Naive B cell (primary cell): ENCODE measurements at places on chromosomes 6 and 20.

DNA sequence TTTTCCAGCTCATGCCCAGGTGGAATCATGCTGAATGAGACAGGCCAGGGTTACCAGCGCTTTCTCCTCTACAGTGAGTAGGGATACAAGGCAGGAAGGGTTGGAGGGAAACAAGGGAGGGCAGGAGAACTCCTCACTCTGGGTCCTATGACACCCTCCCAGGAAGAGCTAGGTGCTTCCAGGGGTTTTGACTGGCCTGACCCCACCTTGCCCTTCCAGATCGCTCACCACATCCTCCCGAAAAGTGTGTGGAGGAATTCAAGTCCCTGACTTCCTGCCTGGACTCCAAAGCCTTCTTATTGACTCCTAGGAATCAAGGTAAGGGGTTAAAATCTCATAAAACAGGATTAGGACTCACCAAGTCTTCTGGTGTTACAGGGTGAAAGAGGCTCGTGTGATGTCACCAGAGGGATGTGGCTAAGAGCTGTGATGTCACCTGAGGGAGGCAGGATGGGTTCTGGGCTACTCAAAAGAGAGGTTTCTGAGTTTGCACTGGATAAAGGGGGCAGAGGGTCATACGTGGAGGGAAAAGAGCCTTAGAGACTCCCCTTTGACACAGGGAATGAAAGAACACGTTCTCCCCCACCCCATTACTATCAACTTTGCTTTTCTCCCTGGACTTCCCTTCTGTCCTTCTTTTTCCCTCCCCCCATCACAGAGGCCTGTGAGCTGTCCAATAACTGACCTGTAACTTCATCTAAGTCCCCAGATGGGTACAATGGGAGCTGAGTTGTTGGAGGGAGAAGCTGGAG lies 1.9 kb downstream of the APOM start:
- no peak for DNase-seq

GRCh38 chr20:36217226-36217625 lies 19.1 kb upstream of the AAR2 start:
- no peak for DNase-seq

- no peak for DNase-seq
These were observed 186.1 kb downstream of the JARID2 start for GRCh38 chr6:15431762-15432483.

- no peak for DNase-seq
These were observed 166.0 kb upstream of the PROKR2 start for GRCh38 chr20:5482791-5483190.

- DNase-seq: no peak
These were observed 21.1 kb downstream of the TRIM26 start for GRCh38 chr6:30192076-30192475.

GRCh38 chr20:61684136-61684535 lies 381.5 kb downstream of the TAF4 start:
- DNase-seq: no peak

GRCh38 chr6:25612666-25613065 lies 39.3 kb upstream of the SCGN start:
- DNase-seq: no peak

- DNase-seq: no peak
These were observed 1.7 kb upstream of the GCM2 start for GRCh38 chr6:10883312-10884244.

GRCh38 chr6:90368601-90369000 lies 72.0 kb upstream of the BACH2 start:
- no peak for DNase-seq

- DNase-seq: no peak
These were observed 15.8 kb downstream of the TSPYL4 start for GRCh38 chr6:116238083-116238482.

DNA sequence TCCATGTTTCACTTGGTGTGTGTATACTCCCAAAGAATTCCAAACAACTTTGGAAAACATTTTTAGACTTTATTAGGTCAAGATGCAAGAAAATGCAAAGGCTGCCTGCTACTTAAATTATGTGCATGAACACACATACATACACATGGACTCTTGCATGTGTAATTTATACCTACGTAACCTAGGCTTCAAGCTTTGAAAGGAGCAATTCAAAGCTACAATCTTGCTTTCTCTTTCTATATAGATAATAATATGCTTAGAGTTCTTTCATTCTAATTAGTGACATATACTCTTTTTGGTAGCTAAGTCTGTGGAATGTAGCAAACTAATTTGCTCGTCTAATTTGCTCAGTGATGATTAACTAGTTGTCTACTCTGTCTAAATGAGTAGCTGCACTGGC lies 146.5 kb downstream of the EPHA7 start:
- DNase-seq: no peak

GRCh38 chr6:43336382-43336781 lies 27.8 kb upstream of the CRIP3 start:
- no peak for DNase-seq

GRCh38 chr6:71510057-71510713 lies 221.6 kb downstream of the OGFRL1 start:
- peak; percentile 44 for DNase-seq

DNA sequence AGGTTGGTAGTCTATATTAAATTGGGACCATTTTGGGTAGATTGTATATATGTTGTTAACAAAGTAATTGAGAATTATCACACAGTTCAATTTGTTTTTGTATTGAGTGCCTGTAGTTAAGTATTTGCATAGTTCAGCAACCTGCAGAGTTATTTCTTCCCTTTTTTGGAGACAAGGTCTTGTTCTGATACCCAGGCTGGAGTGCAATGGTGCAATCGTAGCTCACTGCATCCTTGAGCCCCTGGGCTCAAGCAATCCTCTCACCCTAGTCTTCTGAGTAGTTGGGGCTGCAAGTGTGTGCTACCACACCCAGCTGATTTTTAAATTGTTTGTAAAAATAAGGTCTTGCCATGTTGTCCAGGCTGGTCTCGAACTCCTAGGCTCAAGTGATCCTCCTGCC lies 250.5 kb downstream of the UTRN start:
- no peak for DNase-seq

DNA sequence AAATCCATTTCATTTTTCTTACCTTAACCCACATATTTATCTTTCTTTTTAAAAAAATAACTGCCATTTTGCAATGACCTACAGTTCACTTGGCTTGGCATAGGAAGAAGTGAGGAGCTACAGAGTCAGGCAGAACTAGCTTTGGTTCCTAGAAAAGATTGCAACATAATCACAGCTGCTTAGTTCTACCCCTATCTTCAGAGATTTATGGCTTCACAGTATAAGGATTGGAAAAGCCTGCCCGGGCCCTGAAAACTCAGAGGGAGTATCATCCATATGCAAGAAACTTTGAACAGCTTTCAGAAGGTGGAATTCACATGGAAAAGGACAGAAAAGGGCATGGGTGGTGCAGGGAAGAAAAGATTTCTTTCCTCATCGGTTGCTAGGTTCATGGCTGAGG lies 774.3 kb upstream of the CHD6 start:
- no peak for DNase-seq

DNA sequence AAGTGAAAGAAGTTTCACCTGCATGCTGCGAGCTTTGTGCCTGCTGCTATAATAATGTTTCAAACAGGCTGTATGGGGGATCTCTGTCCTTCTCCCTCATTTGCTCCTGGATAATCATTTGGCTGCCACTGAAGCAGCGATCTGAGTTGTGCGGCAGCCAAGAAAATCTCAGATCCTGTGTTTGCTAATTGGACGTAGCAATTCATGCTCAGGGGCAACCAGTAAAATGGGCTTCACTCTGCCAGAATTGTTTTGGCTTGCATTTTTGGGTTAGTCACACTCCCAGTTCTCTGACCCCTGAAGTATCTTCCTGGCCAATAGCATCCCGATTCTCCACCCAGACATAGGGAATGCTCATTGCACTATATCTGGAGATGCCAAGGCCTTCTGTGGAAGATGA lies 13.7 kb upstream of the STXBP5 start:
- no peak for DNase-seq
